Activated CD4-positive, alpha-beta memory T cell treated with anti-CD3 and anti-CD28 coated beads, Interleukin-2, amount 10 ng/mL, durations not matched to agents 7 days and 5 days (primary cell): ENCODE measurements at places on chromosomes 5 and 9. TPM values are rescaled to one million over a fixed set of nuclear protein-coding genes. Genes with fewer than 3 reads are reported as not detected.

- H3K4me1 ChIP-seq, result peaks cover 54% of the 10 kb centered on the region
- no peak overlapping the region for H3K27ac ChIP-seq
- H3K36me3 ChIP-seq, result peaks cover 3% of the 10 kb centered on the region
- DNase-seq, result no peak
Measured at GRCh38 chr5:143226872-143227271, 176.6 kb downstream of the NR3C1 start.

RPL12 gene
- total RNA-seq, result 1,395 TPM

GADD45G gene
- 40.0 TPM for total RNA-seq

DOLK gene
- 7.0 TPM for total RNA-seq

NSG2 gene
- total RNA-seq, result not detected
